ENCODE measurements at places on chromosomes 1 and 21. TPM values are rescaled to one million over a fixed set of nuclear protein-coding genes. Genes with fewer than 3 reads are reported as not detected.

The SPATC1L gene
- 3.7 TPM for polyA plus RNA-seq

The NPHS2 gene
- polyA plus RNA-seq = 446 TPM

The RXRG gene
- 0.39 TPM for polyA plus RNA-seq

The TRNP1 gene
- polyA plus RNA-seq = 33.0 TPM

The S100A7 gene
- polyA plus RNA-seq = not detected

The F11R gene
- 36.9 TPM for polyA plus RNA-seq

The OLFML2B gene
- 2.9 TPM for polyA plus RNA-seq

The LIN28A gene
- not detected for polyA plus RNA-seq

The USH2A gene
- not detected for polyA plus RNA-seq

The TBX15 gene
- polyA plus RNA-seq = not detected

The S100A3 gene
- 2.5 TPM for polyA plus RNA-seq

The FMO5 gene
- 12.3 TPM for polyA plus RNA-seq

The SH2D2A gene
- 0.32 TPM for polyA plus RNA-seq

The KANK4 gene
- polyA plus RNA-seq = 0.28 TPM

GRCh38 chr1:41484402-41485241, at the start of gene EDN2:
Gene EDN2, minus strand, starts transcription at chr1:41484683. Its CDS starts 82 bp downstream, at chr1:41484601.
- peak; percentile 65 for DNase-seq

- DNase-seq = no peak
These were observed 298.2 kb downstream of the NFIA start for GRCh38 chr1:61380561-61380960.

DNA sequence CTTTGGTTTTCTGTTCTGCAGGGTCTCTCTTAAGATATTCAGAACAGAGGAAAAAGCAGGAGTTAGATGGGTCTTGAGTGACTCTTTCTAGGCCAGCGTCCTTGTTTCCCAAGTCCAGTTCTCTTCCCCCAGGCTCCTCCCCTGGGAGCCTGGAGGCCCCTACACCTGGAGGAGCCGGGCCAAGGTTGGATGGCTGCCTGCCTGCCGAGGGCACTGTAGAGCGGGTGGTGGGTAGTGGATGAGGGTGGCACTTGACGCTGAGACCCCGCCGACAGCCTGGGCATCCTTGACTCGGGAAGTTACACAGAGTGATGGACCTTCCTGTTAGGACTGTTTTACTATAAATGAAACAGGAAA, 17.4 kb upstream of the KANK4 start:
- DNase-seq = no peak

GRCh38 chr1:201870397-201870796, 18.3 kb upstream of the SHISA4 start:
- no peak for DNase-seq

- DNase-seq = no peak
These were observed 99.1 kb upstream of the NGF start for GRCh38 chr1:115437196-115437595.

DNA sequence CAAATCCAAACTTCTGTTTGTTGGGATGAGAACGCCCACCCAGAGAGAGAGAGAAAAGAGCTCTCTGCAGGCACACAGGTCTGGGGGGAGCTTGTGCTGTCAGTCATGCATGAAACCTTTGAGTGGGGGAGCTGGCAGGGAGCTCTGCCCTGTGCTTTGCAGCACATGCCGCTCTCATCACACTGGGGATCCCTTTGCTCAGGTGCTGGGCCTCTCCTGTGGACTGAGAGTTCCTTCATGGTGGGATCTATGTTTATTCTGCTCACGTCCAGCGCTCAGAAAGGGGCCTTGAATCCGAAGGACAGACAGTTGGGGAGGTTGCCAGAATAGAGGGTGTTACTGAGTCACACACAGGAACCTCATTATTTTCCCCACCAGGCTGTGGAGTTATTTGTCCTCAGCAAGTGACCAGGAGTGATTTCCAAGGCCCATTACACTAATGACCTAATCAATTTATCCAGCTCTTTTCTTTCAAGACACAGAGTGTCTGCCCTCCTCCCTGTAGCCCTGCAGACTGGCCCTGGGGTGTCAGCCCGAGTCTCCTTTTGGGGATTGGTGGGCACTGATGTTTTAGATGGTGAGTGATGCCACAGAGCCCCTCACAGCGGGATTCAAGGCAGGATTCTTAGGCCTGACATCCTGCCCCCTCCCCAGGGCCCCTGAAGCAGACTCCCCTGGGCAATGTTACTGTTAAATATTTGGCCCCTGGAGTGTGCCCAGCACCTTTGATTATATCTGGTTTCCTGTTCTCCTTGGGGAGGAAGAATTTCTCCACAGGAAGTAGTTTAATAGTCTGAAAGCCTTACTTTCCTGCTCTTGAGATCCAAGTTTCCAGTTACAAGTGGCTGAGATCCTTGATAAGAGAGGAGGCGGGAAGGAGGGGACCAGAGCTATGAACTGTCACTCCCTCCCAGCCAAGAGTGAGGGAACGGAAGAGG, 22.3 kb downstream of the MYBPH start:
- DNase-seq = peak; percentile 83

- DNase-seq = no peak
These were observed 31.0 kb upstream of the IL10 start for GRCh38 chr1:206803221-206803730.

GRCh38 chr1:113040718-113041412, 32.1 kb upstream of the LRIG2 start:
- no peak for DNase-seq

DNA sequence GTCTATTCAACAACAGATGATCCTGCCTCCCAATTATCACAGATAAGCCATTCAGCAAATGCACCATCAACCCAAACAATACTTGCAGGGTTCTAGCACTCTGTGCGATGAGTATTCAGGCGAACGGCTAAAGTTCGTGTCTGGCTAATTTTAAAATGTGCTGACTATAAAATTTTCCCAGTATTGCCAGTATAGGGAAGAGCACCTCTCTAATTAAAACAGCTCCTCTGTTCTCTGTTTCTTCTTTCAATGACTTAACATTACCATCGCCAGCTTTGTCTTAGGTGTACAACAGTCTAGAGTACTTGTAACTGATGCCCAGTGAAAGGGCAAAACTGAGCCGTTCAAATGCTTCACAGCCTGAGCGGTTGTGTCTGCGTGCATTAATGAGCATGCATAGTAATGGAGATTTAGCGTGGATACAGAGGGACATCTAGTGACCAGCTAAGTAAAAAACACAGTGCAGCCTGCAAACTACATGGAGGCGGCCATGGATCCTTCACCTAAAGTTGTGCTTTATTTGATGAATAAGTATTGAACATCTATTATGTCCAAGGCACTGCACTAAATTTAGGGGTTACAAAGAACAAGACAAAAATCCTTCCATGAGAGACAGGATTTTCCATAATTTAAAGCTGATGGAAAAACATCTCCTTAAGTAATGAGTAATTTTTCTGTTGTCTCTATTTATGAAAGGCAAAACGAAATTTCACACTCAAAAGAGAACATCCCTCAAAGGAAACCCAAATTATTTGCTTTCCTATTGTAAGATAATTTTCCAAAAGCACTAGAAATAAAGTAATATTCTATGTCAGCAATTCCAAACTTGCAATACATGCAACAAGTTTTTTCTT, 120.0 kb downstream of the SETD4 start:
- peak; percentile 79 for DNase-seq

GRCh38 chr1:67719329-67720196, 34.6 kb downstream of the GADD45A start:
- no peak for DNase-seq

DNA sequence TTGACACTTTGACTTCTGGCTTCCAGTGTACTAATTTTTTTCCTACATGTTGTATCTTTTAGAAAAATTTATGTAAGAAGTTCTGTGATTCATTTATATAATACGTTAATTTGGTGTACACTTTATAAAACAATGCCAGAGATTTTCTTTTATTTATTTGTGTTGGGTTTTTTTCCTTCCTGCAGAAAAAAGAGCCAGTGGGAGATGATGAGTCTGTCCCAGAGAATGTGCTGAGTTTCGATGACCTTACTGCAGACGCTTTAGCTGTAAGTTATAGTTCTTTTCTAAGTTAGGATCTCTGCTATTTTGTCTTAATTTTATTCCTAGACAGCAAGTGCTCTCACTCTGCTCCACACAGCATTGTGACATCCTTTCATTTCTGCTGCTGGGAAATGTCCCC, 14.4 kb downstream of the SARS1 start:
- no peak for DNase-seq

DNA sequence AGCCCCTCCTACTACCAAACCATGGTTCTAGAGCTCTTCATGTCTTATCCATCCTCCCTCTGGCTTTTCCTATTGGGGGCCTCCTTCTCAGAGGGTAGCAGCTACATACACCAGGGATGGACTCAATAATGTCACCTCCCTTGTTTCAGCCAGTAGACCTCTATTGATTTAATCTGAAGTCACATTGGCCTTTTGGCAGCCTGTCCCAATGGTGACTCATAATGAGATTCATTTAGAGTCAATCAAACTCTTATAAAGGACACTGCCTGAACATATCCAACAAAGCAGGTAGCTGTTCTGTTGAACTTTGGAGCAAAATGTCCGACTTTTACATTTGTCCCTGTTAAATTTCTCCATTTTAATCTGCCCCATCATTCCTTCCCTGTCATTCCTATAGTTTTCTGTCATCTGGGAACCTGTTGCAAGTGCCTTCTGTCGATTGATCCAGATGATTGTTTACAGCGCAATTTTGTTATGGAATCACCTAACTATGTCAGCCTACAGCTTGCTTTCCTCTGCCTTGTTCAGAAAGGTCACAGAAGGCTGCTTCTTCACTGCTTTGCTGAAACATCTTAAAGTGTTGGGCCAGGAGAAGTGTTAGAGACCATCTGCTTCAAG, 105.9 kb downstream of the ETS2 start:
- DNase-seq = no peak

DNA sequence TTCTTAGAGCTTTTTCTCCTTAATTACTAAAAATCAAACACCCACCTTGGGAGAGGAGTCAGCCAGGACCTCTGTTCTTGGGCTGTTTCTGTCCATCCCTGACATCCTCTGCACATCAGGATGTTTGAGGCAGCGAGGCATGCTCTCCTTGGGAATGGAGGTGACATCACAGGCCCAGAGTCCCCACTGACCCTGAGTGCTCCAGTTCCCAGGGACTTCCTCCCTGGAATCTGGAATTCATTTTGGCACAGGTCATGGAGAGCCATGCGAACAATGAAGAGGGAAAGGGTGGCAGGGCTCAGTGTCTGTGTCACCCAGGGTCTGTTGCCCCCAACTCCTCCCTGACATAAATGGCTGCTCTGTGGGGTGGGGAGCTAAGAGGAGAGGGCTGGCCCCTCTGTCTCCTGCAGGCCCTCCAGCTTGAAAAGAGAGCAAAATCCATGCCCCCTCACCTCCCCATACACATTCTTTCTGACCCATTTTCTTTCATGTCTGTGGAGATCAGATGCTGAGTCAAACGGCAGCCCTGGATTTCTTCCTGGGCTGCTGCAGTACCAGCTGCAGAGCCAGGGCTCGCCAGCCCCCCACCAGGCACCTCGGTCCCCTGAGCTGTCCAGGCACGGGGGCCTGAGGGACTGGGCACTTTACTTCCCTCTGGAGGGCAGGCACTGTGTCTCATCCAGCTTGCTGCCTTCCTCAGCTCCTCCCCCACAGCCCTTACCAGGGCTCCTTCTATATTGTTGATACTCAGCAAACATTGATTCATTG, 102.0 kb downstream of the NMNAT2 start:
- peak; percentile 41 for DNase-seq

DNA sequence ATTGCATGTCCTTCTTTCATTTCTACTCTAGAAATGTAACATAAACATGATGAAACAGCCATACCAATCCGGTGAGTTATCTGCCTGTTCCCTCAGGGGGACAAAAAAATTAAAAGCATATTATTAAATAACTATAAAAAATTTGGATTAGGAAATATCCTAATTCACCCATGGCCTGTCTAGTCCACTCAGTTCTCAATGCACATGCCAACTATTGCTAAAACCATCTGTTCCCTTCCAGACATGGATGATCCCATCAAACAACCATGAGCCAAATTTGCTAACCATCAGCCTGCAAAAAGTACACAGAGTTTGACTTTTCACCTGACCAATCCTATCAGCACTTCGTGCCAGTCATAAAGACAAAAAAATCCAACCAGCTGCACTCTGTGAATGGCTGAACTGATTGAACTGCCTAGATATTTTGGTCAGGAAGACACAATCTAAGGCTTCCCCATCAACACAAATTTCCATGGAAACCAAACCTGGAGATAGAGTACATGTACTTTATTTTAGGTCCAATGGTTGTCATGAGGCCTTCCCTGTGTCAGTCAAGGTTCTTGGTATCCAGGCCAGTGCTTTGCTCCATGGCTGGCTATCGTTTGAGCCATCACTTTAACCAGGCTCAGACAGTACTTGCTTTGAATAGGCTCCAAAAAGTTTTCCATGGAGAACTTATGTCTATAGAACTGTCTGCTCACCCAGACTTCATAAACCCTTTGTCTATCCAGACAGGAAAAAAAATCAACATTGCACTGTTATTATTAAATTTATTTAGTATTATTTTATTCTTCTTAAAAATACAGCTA, 570.8 kb downstream of the LTN1 start:
- no peak for DNase-seq

DNA sequence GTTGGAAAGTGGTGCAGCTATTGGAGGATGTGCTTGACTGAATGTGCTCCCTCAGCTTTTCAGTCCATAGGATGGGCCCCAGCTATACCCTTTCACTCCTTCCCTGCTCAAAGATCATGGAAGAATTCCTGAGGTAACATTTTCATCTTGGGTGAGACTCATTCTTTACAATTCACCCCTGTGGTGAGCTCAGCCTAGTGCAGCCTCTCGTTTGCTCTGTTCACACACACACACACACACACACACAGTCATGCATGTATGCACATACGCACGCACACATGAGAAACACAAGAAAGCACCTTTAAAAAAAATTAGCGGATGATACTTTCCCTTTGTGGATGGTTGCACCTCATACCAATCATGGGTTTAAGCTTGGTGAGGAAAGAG, 25.8 kb downstream of the CCN1 start:
- no peak for DNase-seq

DNA sequence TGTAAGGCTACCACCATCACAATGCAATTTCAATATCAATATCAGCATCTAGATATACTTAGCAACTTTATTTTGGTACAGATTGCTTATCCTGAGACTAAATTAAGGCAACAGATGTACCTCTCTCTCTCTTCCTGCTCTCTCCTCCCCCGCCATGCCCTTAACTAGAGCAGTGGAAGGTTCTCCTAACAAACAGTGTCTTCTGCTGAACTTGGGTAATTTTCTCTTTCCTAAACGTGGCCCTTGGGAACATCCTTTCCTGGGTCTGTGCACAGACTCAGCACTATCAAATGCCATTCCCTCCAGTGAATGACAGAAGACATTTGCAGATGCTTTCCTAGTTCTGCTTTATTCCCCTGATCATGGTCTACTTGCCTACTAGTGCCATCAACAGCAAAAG, 85.6 kb upstream of the TTC39A start:
- DNase-seq = no peak
